Caco-2 (cell line): ENCODE measurements at places on chromosomes 12 and 14. TPM values are rescaled to one million over a fixed set of nuclear protein-coding genes. Genes with fewer than 3 reads are reported as not detected.

ABCC9 gene
- total RNA-seq: 123 and 130 TPM in 2 replicates

TAS2R42 gene
- total RNA-seq: not detected in 2 replicates

SERPINA10 gene
- total RNA-seq: 5.6 and 7.3 TPM in 2 replicates

KCNJ8 gene
- total RNA-seq: 88.7 and 90.2 TPM in 2 replicates

PRPH gene
- total RNA-seq: 3.2 and 4.9 TPM in 2 replicates

IL26 gene
- not detected in 2 replicates for total RNA-seq

TRIM9 gene
- 2.7 and 3.0 TPM in 2 replicates for total RNA-seq

PPFIBP1 gene
- total RNA-seq: 109 and 134 TPM in 2 replicates

PTHLH gene
- not detected in 2 replicates for total RNA-seq

DMAC2L gene
- total RNA-seq: 25.8 and 27.6 TPM in 2 replicates

GPX2 gene
- total RNA-seq: 39.3 and 48.1 TPM in 2 replicates

RDH12 gene
- 0.28 TPM in 1 of 2 replicates, not detected in the other for total RNA-seq
